ENCODE measurements at places on chromosomes 6 and 20.

DNA sequence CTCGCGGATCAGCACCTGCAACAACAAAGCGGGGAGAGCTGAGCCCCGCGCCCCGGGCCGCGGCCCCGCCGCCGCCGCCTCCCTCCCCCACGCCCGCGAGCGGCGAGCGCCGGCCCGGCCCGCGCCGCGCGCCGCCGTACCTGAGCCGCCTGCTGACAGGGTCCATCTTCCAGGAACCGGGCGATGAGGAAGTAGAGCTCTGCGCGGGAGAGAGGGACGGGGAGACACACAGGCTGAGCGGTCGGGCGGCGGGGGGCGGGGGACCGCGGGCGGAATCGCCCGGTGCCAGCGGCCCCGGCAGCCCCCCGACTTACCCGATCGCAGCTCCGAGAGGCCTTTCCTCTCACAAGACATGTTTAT, 359 bp downstream of the PHIP start:
- DNase-seq: no peak

- DNase-seq: no peak
Observed at GRCh38 chr6:80142586-80142985, 36.1 kb downstream of the BCKDHB start.

DNA sequence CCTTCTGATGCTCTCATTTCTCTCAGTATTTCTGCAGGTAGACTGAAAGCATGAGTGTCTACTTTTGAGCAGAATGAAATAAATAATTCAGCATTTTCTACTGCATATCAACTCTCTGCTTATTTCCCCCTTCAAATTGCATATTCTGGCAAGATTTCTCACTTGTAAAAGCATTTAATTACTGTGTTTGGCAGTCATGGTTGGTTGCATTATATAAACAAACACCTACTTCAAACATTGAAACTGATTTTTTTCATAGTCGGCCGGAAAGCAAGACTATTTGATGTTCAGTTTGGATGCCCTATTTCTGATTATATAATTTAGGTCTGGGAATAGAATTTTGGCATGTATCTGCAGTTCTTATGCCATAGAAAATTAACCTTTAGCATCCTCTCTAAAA, 73.1 kb downstream of the PLEKHG1 start:
- DNase-seq: no peak

GRCh38 chr20:60935971-60936370, 316.1 kb upstream of the CDH4 start:
- DNase-seq: no peak

DNA sequence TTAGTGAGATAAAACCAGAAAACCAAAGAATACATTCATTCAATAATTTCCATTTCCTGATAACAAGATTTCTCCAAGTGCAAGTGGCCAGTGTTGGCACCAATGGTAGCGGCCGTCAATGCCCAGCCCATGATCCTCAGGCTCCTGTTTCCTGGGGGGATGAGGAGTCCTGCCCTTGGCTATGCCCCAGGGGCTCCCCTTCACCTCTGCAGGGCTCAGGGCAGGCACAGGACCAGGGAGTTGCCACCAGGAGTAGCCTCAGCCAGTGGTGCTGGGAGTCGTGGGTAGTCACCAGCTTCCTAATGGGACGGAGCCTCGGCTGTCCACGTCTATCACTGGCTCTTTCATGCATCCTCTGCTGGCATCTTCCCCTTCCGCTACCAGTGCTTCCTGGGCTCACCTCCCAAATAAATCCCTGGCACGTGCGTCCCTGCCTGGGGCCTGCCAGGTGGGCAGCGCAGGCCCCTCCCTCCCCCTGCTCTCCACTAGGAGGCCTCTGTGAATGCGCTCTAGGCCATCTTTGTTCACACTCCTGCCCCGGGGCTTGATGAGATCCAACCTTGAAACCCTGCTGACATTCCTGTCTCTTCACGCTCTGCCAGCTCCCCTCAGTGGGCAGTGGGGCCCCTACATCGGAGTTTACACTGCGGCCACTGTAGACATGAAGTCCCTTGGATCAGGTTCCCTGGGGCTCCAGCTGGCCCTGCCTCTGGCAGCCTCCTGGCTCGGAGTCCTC, 215.7 kb downstream of the SYNDIG1 start:
- DNase-seq: no peak

GRCh38 chr20:16111852-16112412, 461.3 kb downstream of the KIF16B start:
- DNase-seq: no peak

DNA sequence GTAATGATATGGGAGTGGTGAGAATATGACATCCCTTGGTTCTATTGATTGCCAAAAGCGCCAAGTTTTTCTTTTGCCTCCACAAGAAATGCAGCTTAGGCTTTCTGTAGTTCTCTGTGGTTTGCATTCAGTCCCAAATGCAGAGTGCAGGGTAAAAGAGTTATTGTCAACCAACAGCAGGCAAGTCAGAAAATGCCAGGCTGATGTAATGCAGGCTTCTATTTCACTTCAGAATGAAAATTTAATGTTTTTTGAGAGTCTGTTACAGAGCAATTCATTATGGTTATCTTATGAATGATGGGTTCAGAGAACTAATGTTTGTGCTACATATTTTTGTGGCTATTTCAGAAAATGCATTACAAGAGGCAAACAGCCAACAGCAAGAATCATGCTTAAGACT, 293.5 kb downstream of the CENPW start:
- no peak for DNase-seq

DNA sequence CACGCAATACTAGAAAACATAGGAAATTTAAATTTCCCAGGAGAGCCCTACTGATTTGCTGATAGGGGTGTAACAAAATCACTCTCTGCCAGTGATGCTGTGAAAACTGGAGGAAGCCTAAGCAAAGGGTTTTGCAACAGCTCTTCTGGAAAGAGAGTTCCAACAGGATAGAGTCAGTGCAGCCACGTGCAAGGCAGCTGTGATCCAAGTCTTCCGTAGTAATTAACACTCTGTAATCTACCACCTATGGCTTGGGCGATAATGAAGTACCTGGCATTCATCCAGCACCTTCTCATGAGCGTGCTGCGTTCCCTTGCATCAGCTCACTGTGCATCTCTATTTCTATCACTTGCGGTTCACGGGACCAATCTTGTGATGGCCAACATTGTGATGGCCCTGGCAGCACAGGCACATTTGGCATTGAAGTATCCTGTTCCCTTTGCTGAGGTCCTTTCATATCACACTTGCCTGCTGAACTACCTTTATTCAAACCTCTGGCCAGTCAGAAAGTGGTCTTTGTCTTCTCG, 48.2 kb downstream of the IRF4 start:
- DNase-seq: no peak

DNA sequence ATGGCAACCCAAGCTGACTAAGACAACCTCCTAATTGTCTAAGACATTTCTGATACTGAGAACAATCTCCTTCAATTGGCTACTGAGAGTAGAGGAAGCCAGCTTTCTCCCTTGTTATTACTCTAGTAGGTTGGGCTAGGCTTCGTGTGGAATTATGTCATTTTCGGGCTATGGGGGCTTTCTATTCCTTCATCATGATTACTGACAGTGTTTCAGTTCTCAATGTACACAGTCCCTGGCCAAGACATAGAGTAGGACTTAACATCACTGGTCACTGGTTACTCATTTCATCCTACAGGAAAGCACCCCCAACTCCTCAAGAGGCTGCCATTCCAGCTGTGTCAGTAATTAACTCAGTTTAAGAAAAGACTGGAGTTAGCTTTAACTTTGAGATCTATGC, 100.0 kb downstream of the KIF6 start:
- DNase-seq: no peak

- no peak for DNase-seq
Observed at GRCh38 chr6:40075056-40075590, 140.9 kb upstream of the MOCS1 start.

- DNase-seq: no peak
Observed at GRCh38 chr20:45579184-45579583, at the start of gene WFDC8. WFDC8 (minus strand) TSS chr20:45579284; CDS start chr20:45579247, 37 bp downstream.

DNA sequence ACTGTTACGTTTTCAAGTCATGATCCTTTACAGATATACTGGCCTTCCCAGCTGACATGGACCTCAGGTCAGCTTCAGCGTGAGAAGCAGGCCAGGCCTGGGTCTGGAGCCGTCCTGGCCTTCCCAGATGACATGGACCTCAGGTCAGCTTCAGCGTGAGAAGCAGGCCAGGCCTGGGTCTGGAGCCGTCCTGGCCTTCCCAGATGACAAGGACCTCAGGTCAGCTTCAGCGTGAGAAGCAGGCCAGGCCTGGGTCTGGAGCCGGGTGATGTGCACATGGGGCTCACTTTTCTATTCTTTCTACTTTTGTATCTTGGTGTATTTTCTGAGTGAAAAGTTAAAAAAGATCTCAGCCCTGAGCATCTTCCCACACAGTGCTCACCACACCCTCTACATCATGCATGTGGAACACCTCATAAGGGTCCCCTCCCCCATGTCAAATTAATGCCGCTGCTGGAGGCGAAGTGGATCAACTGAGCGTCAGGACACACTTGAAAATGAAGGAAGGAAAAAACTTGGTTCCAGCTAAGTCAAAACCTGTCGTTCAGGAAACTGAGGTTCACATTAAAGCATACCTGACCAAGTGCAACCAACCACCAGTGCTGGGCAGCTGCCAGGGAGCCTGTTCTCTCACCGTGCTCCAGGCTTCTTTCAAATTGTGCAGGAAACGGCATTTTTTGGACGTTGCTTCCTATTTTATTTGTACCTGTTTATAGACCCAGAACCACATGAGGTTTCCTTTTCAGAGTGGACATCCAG, 32.2 kb downstream of the KIF25 start:
- no peak for DNase-seq

DNA sequence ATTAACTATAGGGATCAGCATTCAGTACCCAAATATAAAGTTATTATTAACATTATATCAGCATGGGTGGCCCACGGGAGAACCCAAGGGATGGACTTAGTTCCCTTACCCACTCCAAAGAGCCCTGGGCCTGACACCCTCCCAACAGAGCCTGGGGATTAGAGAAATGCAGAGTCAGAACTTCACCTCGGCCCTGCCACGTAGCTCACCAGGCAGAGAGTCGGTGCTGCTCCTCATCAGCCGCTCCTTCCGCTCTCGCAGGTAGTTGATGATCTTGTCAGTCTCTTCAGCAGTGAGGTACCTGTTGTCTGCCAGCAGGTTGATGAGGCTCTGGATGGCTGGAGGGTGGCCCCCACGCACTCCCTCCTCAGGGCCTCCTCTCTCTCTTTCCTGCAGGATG, 26.6 kb downstream of the NCOA5 start:
- DNase-seq: no peak

DNA sequence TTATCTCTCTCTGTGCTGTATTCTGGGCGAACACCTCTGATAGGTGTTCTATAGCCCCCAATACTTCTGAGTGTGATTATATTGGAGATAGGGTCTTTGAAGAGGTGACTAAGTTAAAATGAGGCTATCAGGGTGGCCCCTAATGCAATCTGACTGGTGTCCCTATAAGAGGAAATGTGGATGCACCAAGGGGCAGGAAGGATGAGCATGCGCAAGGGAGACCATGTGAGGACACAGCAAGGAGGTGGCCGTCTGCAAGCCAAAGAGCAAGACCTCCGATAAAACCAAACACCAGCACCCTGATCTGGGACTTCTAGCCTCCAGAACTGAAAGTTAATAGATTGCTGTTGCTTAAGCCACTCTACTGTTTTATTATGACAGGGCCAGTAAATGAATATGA, 69.2 kb downstream of the CHMP4B start:
- no peak for DNase-seq

GRCh38 chr20:41172296-41173140, 35.2 kb downstream of the PLCG1 start:
- DNase-seq: no peak

GRCh38 chr20:6007529-6008103, 46.2 kb downstream of the LRRN4 start:
- DNase-seq: no peak

- DNase-seq: no peak
Observed at GRCh38 chr20:19713822-19714578, 44.1 kb upstream of the RIN2 start.

DNA sequence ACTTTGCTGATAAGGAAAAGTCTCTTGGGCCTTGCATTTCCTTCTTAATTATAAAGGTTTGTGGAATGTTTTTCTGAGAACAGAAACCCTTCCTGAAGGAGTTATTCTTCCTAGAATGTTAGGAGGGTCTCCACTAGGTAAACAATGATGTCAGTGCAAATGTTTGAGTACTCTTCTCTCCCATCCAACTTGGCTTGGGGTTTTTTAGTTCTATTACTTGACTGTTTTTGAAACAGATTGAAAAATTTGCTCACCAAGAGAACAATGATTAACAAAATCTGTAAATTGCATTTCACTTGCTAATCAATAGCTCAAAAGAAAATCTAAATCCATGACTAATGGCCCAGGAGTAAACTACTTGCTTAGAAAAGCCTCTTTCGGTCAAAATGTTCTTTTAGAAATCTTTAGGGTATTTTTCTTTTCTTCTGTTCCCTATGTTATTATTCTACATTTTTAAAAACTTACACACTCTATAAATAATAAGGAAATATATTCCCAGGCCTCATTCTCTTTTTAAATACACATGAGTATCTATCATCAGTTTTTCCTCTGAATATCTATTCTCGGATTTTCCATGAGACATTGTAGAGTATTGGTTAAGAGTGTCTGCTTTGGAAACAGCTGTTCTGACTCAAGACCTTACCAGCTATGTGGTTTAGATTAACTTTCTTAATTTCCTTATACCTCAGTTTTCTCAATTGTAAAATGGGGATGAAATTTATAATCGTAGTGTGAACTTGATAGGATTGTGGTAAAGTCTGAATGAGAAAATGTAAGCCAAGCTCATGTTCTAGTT, 234.2 kb upstream of the CITED2 start:
- DNase-seq: no peak

DNA sequence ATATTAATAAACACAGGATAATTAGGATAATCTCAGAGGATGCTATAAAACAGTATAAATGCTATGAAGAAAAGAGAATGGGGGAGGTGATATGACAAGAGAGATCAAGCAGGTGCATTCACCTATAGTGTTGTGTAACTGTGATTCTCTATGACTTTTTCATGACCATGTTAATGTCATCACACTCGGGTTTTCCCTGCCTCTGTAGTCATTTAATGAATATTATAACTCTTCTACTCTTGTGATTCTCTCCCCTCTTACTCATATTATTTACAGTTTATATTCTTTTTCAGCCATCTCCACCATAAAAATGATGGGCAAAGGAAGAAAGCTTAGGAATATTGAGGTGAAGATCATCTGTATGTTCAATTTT, 106.9 kb upstream of the SGK1 start:
- no peak for DNase-seq

DNA sequence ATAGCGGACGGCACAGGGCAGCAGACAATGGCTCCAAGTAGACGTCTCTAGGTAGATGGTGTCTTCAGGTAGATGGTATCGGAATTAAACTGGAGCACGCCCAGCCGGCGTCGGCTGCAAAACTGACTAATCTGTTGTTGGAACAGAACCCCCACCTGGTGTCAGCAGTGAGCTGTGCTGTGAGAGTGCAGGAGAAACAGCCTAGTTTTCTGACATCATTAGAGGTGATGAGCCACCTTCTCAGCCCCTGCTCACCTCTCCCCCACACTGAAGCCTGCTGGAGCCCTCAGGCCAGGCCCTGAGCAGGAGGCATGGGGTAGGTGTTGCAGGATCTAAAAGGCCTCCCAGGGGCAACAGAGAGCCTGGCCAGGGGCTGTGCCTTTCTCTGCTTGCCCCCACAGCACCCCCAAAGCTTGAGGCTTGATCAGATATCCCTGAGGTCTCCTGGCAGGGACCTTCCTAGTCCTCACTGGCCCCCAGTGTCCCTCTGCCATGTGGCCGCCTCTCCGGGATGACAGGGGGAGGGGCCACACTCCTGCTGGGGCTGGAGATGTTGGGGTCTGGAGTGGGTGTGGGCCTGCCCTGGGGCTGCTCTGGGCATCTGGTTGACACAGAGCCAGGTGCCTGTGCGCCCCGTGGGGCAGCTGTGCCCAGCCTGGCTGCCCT, 6.9 kb upstream of the HELZ2 start:
- peak; percentile 77 for DNase-seq

GRCh38 chr20:35040646-35041045, 52.0 kb downstream of the TRPC4AP start:
- DNase-seq: no peak

GRCh38 chr6:14848019-14848418, 397.9 kb upstream of the JARID2 start:
- DNase-seq: no peak
